NCI-H2029 (cell line): ENCODE measurements at places on chromosomes 5 and 9.

DNA sequence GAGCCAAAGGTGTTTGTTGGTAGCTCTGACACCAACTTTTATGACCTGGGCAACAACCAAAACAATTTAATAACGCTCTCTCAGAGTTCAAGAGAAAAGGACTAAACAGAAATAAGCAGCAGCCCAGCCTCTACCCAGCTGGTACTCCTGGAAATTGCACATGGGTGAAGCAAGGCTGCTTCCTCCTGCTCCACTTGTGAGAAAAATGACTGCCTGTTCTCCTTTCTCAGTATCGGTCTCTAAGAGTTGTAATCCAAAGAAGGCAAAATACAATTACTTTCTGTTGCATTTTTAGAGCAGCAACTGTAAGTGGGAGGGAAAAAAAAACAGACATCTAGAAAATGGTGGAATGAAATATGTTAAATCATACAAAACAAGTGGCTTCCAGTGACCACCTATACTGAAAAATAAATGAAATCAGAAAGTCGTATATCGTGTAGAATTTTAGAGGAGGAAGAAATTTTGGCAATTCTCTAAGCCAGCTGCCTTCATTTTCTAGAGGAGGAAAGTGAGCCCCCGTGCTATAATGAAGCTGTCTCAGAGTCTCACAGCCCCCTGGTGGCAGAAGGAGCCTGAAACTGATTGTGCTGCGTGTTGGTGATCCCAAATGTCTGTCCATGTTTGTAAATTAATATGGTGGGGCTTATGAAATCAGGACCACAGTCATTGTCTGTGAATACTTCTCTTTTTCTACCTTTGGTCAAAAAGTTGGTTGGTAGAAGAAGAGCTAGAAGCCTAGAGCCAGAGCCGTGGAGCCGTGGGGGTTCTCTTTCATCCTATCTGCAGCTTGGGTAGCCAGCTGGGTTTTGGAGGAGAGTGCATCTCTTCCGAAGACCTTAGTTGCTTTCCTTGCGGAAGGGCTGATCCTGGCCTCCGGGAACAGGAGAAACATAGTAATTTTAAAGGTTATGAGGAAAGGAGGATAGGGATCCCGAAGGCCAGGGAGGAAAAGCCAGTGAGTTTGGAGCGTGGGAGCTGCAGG lies 139.9 kb downstream of the PIP5K1B start:
- DNase-seq = no peak

DNA sequence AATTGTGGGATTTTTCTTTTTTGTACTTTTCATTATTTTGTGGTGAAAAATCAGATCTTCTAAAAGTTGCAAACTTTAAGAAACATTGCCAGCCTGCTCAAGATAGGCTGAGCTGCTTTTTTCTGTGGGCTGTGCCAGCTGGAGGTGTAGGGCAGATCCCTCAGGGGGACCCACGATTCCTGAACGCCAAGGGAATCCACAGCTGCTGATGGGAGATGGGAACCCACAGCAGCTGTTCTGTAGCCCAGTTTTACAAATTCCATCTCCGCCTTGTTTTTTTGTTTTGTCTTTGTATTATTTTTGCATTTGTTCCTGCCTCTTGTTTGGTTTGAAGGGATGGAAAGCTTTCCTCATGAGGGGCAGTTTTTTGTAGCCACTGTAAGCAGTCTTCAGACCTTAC lies 91.0 kb downstream of the WWC1 start:
- DNase-seq = no peak

GRCh38 chr9:124456341-124457078 lies 6.3 kb downstream of the ADGRD2 start:
- no peak for DNase-seq

DNA sequence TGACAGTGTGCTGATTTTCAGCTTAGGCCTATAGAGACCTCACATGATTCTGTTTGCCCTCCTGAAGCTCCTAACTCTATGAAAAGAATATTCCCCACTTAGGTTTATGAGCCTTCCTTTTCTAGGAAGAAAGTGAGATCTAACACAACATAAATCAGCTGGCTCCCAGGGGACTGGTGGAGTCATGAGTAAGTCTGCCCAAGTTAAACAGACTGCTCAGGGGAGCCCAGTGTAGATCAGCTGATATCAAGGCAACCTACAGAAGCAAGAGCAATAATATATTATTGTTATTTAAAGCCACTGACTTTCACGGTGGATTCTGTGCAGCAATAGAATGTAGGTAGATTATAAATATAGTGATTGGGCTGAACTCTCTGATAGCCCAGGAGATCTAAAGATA lies 1978.6 kb upstream of the CDH6 start:
- no peak for DNase-seq

DNA sequence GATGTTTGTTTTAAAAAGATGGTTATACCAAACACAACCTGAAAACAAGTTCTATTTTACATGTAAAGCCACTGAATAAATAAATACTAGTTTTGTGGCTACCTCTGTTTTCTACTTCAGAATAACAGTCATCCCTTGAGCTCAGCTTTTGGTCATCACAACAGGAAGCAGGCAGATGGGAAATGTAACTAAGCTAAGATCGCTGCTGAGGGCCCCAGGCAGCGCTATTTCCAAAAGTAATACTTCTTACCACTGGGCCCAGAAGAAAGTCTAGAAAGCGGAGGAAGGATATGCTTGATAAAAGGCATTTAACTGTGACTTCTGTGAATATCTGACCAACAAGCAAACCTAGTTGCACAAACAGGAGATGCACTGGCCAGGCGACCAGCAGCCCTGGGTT lies 61.4 kb downstream of the SERINC5 start:
- DNase-seq = no peak

- DNase-seq = no peak
These were observed 23.1 kb downstream of the CENPK start for GRCh38 chr5:65539827-65540226.

DNA sequence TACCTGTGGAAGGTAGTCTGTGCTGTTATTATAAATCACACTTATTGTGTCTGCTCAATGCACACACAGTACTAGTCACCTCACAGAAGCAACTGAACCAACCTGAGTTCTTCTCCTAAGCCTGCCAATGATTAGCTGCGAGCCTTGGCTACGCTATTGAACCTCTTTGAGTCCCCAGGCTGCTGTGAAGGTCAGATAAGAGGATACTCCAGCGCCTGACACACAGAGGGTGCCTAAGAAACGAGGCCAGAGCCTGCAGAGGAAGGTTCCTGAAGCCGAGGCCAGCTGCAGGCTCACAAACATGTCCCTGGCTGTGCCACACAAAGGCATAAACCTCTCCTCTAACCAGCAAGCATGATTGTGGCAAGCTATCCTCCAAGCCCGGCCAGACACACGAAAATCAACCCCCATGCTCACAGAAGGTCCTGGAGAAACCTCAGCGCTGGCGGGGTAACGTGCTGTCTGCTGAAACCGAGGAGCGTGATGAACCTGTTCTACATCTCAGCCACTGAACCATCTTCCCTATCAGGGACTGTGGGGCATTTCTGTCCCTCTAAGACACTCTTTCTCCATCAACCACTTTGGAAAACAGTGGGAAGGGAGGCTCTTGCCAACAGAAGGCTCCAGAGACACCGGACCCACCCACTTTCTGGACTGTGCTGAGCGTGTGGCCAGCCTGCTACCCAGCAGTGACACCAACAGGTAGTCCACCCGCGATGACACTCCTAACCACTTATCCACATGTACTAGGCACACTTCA lies 53.2 kb upstream of the SLC25A51 start:
- DNase-seq = no peak

- no peak for DNase-seq
These were observed 20.6 kb downstream of the GNAQ start for GRCh38 chr9:78011049-78011448.

DNA sequence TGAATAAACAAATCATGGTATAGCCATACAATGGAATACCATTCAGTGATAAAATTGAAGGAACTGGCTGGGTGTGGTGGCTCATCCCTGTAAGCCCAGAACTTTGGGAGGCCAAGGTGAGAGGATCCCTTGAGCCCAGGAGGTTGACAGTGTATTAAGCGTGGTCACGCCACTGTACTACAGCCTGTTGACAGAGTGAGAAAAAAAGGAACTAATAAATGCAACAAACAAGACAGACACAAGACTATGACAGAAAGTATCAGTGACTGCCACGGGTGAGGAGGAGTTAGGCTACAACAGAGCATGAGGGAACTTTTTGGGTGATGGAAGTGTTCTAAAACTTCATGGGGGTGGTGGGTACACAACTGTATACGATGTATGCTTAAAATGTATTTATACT lies 2.2 kb downstream of the FNIP1 start:
- DNase-seq = no peak

GRCh38 chr9:108374626-108375025 lies 481.2 kb downstream of the ACTL7B start:
- DNase-seq = no peak

DNA sequence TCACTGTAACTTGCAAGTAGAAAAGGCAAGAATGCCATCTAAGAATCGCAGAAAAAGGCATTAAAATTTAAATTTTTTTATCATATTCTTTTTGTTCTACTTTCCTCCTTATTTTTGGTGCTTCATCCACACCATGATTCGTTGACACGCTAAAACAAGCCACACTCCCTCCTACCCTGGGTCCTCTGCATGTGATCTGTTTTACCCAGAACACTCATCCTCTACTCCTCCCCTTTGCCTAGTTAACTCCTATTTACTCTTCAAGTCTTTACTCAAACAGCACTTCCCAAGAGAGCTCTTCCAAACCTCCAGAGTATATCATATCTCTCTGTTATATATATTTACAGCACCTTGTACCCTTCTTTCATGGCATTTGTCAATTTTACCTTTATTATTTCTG lies 61.4 kb upstream of the SRP19 start:
- DNase-seq = no peak

- no peak for DNase-seq
These were observed 19.6 kb upstream of the CNOT6 start for GRCh38 chr5:180474569-180474968.

GRCh38 chr5:89308606-89309040 lies 425.6 kb upstream of the MEF2C start:
- DNase-seq = no peak

- DNase-seq = no peak
These were observed 161.2 kb downstream of the C9orf50 start for GRCh38 chr9:129459547-129460322.

GRCh38 chr5:30499402-30499801 lies 694.1 kb upstream of the CDH6 start:
- no peak for DNase-seq
